Thymus (tissue), 14 donors: ENCODE measurements at places on chromosomes 5 and 9. TPM values are rescaled to one million over a fixed set of nuclear protein-coding genes. Genes with fewer than 3 reads are reported as not detected.

DNA sequence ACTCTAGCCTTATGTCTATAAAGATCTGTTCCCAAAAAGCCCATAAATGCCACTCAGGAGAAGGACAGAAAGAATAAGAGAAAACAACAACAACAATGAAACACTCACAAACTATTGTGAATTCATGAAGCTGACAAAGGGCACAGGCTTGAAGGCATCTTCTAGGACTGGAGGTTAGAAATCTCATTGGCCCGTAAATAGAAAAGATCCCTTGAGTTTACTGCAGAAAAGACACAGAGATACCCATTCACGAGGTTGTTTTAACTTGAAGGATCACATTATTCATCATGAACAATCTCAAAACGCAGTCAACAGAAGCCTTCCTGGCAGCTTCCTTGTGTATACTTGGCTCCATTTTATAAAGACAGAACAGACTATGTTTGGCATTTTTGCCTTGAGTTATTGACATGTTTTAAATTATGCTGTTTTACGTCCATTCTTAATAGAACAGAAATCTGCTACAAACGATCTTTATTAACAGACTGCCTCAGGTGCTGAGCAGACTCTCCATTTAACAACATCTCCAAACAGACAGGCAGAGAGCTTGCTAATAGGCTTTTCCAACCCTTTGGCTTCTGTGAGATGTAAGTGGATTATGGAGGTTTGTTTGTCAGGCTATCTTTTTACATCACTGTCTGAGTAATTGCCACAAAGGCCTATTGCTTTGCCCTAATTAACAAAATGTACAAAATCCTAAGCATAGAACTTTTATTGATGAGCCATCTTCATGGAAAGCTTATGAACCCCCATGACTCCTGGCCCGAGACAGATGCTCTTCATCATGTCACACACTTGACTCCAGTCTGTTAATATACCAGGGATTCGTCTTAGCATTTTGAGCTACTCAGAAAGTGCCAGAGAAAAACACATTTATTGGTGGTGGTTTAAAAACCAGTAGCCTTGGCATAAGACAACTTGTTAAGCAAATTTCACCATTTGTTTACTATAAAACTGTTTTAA lies 735.3 kb upstream of the ZNF608 start:
- DNase-seq, result no peak

The RNF183 gene
- total RNA-seq, result 0.24 TPM

GRCh38 chr9:4287886-4288588 lies 11.8 kb downstream of the GLIS3 start:
- no peak for DNase-seq

The GLDC gene
- 0.71 TPM for total RNA-seq

The FLT4 gene
- total RNA-seq, result 1.0 TPM

DNA sequence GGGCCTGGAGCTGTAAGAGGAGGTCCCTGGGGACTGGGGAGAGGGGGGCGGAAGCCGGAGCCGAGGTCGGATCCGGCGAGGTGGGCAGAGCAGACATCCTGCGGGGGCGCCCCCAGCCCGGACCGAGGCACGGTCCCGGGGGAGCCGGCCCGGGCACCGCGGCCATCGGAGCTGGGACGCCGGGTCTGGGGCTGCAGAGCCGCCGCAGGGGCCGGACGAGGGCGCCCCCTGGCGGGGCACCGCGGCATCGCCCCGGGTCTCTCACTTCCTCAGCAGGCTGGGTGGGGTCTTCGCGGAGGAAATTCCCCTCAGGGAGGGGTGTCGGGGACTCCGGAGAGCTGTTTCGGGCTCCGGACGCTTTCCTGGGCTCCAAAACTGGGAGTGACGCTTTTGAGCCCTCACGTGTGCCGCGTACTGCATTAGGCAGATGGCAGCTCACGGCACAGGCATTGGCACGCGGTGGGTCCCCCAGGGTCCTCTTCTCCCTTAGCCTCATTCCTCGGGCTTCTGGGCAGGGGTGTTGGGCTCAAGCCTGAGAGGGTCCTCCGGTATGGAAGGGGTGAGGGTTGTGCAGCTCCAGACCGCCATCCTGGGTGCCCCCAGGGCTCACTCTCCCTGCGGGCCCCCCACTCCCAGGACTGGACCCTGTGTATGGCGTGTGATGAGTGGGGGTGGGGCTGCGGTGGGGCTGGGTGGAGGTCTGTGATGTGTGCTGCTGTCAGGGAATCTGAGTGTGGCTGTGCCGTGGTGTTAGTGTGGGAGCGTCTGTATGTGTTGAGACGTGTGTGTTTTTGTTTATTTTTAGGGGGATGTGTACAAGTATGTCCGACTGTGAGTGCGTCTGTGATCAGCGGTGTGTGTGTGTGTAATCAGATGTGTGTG lies 29.6 kb downstream of the LHX2 start:
- peak; percentile 40 for DNase-seq

The GOLM1 gene
- 45.9 TPM for total RNA-seq
